Hypothalamus (tissue), 51 donors: ENCODE measurements at places on chromosomes 1 and 21.

DNA sequence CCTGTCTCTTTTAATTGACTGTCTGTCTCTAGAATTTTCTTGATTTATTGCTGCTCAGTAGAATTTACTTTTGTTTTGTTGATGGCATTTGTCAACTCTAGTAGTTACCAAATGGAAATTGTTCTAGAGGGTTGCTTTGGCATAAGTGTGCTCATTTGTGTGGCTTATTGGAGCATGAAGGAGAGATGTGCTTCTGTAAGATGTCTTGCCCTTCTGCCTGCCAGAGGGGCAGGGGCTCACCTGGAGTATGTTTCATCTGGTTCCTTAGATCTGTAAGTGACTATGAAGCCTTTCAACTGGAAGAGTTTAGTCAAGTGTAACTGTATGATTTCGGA is 345.5 kb downstream of the DISC1 start:
- DNase-seq = no peak

GRCh38 chr1:72620453-72620852 is 338.1 kb upstream of the NEGR1 start:
- no peak for DNase-seq

- no peak for DNase-seq
Observed at GRCh38 chr1:62265956-62266935, 53.0 kb downstream of the KANK4 start.

GRCh38 chr1:166031932-166032571 is 134.7 kb downstream of the FAM78B start:
- no peak for DNase-seq

DNA sequence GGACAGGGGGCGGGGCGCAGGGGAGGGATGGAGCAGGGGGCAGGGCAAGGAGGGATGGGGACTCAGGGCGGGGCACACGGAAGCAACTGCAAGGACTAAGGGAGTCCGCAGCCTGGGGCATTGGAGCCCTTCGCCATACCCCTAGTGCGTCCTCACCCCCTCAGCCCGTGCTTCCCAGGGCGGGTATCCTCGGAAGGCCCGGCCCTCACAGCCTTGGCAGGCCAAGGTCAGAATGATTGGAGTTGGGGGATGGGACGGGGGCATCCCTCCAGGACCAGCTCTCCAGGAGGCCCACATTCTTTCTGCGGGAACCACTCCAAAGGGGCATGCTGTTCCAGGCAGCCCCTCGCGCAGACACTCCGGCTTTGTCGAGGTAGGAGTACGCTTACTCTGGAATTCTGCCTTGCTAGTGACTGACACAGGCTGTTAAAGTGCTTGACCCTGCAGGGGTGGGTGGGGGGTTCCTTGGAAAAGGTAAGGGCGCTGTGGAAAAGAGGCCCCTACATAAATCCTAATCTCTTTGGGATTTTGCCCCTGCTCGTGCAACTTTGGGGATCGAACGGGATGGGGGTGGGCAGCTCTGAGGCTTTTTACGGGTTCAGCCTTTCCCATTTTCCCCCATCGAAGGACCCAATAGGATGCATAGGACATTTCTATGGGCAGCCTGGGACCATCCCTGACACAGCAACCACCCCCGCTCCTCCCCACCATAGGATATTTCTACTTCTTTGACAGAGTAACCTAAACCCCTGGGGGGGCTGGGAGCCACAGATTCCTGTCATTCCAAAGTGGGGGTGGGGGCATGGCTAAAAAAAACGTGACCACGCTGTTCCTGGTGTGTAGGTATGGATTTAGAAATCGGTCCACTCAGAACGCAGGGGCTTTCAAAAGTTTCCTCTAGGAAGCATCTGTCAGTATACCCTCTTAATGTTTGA is 738 bp upstream of the TRIM11 start:
- DNase-seq = no peak

GRCh38 chr1:4931486-4931885 is 277.1 kb downstream of the AJAP1 start:
- no peak for DNase-seq

DNA sequence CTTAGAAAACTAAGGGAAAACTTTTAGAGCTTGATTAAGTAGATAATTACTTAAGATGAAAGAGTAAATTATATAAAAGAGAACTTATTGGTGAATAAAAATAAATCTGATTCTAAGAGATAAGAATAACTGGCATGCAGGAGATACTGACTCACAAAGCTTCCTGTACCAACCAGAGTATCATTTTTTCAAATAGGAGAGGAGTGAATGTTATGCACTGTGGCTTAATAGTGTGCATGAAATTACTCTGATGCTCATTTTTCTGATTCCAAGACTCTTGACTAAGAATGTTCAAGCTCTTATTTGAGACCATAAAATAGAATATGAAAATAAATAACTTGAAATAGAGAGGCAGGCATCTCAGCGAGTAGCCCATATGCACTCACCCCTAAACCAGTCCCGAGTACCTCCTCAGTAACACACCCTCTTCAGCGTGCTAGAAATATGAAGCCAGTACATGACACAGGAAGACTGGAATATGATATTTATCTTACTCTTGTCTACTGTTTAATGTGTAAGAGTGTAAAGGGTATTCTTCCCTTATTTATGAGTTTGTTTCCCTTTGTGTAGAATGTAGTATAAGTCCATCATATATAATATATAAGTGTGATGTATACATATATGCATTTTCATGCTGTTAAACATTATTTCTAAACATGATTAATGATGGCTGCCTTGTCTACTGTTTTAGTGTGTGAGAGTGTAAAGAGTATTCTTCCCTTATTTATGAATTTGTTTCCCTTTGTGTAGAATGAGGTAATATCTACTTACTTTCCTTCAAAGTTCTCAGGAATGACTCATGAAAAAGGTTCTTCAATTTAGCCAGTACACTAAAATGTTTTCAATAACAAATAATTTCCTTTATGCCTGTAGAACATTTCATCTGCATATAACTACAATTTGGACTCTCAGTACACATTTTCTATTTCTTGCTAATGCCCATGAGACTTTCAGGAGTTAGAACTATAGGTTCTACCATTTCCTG is 99.2 kb upstream of the PALMD start:
- DNase-seq = no peak

DNA sequence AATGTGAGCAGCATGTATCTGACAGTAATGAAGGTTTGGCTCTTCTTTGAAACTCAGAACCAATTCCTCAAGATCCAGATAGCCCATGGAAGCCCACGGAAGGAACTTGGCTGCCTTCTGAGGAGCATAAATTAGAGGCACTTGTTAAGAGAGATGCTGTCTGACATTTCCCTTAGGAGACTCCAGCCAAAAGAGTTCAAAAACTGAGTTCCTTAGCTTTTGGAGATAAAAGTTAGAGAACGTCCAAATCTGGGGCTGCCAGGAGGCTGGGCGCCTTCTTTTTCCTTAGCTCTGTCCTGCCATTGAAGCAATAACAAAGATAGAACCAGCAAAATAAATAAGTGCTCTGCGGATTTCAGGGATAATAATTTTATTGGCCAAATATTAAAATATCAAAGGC is 439.6 kb upstream of the USP24 start:
- no peak for DNase-seq

DNA sequence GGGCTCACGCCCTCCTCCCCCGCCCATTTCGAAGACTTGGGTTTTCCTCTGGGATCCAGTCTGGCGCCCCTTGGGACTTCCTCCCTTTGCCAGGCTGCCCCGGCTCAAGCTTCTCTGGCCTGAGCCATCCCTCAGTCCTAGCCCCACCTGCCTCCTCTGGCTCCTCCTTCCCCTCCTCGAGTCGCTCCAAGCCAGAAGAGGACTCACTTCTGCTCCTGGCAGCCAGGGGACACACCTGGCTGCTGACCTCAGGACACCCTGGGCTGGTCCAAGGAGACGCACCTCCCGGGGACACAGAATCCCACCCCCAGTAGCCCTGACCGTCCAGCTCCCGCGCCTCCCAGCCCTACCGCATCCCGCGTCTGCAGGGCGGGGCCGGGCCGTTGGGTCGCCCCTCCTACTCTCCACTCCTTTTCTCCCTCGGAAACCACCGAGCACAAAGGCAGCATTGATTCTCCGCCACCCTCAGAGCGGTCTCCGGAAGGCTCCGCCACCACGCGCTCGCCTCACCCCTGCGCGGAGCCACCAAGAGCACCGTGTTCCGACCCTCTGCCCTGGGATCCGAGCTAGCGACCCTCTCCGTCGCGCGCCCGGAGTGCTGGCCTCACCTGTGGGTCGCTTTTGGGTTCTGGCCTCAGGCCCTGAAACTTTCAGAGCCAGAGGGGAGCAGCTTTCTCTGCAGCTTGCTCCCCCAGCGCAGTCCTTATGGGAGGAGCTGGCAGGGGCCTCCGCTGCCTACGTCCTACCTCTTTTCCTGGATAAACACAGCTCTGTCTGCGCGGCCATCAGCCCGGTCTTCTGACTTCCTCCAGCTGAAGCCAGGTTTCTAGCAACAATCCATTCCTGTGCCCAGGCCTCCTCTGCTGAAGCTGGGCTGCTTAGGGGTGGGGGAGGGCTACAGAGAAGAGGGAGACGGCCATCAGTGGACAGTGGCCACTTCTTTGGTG is at the start of gene C2CD4D:
C2CD4D (minus strand) TSS at position 364 of the 947 bp plus-strand sequence. CDS start 831 bp downstream, outside the sequence.
- peak; percentile 83 for DNase-seq

GRCh38 chr21:46039891-46040660 is 57.8 kb upstream of the COL6A2 start:
- DNase-seq = no peak

- DNase-seq = no peak
Observed at GRCh38 chr1:207935166-207935583, 24.2 kb upstream of the CD34 start.

DNA sequence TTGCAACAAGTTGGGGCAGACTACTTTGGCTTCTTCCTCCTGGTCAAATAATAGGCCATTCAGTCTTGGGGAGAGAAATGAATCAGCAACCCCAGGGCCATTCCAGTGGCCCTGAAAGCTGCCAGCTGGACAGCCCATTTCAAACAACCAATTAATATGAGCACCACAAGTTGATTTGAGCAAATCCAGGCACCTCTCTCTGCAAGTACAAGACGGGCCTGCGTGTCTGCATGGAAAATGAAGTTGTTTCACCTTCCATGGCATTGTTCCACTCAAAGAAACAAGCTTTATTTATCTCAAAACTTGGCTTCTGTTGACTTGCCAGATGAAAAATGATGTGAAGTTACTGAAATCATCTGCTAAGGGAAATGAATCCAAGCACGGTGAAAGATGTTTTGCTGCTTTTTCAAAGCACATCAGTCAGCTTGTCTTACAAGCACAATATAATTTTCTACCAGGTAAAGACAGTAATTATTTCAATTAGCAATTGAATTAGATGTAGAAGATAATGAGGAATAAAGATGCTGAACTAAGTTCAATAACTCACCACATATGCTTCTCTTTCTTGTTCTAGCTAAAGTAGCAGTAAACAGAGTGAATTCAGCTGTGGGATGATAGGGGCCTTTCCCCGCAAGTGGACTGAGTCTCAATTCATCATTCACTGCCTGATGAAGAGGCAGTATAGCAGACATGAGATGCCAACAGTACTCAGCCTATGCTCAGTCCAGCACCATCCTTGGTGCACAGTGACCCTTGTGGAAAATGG is 95.2 kb upstream of the SSX2IP start:
- DNase-seq = no peak

DNA sequence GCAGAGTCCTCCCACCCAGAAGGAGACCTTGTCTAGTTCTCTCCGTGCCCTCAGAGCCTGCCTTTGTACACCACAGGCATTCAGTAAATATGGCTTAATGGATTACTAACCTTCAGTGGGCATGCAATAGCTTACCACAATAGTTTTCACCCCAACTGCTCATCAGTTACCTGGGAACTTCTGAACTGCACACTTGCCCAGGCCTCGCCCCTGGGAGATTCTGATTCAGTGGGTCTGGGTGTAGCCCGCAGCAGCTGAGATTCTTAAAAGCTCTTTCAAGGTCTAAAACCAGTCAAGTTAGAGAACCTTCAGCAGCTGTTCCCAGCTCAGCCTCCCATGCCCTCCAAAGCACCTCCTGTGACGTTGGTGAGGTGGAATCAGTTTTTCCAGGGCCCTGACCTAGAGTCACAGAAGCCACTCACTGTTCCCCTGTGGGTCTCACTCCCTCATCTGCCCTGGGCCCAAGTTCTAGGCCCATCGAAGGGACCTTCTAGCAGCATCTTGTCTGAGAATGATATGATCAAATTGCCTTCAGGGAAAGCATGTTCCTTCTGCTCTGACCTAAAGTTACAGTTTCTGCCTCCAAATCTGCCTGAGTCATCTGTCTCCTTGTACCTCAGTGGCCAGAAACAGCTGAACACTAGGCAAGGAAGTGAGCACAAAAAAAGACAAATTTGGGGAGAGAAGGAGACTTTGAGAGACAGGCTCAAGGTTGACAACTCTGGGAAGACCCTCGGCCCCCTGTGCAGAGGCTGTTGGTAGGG is 10.8 kb downstream of the ASAP3 start:
- DNase-seq = no peak

- no peak for DNase-seq
Observed at GRCh38 chr1:227707846-227708245, 27.3 kb downstream of the JMJD4 start.

- DNase-seq = no peak
Observed at GRCh38 chr1:54091666-54092065, 38.3 kb downstream of the TCEANC2 start.

DNA sequence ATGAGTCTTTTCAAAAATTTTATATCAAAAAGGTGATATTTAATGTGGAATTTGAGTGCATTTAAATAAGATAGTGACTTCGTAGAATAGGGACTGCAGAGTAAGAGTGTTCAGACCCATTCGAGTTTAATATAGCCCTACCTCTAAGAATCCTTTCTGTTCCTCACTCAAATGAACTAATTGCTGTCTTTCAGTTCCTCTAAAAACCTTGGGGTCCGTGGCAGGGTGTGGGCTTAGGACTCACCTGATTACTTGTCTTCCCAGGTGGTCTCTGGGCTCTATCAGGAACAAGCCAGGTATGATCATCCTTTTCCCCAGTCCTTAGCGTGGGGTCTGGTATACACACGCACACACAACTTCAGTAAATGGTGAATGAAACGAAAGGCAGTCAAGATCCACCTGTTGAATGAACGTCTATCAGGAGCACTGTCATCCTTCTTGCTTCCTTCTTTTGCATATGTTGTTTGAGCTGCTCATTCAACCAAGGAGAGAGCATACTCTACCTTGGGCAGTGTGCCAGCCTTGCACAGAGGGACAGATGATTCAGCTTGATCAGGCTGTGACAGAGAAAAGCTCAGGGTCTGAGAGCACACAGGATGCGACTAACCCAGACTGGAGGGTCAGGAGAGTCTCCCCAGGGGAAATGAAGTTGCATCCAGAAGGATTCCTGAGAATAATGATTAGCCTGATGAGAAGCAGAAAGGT is 1.2 kb upstream of the RNF11 start:
- DNase-seq = peak; percentile 8

DNA sequence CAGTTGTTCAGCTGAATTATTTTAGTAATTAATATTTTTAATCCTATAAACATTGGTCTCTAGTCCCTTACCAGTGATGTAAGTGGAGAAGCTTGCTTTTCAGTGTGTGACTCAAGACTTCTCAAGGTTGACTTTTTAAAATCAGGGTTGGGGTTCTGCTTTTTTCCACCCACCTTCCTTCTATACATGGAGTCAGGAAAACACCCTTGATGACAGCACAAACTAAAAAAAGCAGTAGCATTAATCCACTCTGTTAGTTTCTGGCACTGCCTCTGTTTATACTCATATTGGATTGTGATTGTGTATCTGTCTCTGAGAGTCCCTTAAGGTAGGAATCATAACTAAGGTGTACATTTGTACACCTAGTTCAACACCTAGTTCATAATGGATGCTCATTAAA is 8.3 kb upstream of the PLEKHO1 start:
- DNase-seq = no peak
